ENCODE measurements at places on chromosomes 7 and 10.

DNA sequence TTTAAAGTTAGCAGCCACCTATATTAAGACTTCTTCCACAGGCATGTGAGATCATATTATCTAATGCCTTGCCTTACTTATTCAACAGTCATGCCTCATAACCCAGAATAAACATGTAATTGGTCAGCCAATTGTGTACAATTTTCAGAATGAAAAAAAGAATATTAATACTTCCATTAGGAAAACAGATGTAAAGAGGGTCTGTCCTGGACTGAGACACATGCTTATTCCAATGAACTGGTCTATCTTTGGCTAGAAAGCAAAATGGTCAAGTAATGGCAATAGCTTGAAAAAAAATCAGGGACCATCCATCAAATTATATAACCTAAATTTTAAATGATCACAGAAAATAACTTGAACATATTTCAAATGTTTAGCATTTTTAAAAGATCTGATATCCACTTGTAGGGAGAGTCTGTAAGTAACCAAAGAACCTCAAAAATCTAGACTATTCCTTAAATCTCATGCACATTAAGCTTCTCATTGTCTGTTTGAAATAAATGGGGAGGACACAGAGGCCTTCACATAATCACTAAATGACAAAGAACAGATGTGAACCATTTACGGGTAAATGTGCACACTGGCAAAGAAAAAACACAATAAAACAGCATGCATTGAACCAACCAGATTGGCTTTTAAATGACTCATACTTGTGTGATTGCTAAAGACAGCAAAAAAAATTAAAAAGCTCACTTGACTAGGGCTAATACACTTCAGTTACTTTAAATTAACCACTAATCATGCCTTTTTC, 568.8 kb upstream of the PCDH15 start:
- DNase-seq: no peak

DNA sequence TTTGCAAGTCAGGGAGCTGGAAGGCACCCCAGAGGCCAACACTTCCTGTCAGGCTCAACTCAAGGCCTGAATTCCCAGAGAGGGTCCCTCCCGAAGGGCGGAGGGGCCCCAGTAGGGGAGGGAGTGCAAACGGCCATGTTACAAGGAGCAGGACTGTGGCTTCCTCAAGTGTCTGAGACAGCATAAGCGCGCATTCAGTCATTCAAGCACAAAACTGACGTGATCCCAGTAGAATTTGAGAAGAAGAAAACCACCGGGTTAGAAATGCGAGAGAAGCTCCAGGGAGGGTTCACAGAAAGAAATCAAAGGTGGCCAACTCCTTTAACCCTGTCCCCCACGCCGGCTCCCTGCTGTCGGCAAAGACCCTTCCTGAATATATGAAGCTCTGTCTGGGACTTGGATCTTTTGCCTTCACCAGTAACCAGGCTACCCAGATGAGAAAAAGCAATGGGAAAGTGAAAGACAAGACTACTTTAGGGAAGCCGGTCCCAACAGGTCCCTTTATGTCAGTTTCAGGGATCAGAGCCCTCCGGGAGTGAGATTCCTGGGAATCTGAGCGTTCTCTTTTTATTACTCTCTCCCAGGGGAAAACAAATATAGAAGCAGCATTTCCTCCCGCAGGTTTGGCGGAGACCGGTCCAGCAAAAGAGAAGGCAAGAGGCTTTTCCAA, 1.3 kb downstream of the AFAP1L2 start:
- DNase-seq: no peak

DNA sequence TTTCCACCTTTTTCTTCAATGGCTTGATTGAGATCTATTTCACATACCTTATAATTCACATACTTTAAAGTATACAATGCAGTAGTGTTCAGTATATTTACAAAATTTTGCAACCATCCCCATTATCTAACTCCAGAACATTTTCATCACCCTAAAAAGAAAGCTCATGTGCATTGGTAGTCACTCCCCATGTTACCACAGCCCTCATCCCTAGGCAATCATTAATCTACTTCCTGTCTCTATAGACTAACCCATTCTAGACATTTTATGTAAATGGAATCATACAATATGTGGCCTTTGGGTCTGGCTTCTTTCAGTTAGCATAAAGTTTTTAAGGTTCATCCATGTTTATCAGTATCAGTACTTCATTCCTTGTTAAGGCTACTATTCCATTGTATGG, 214.2 kb downstream of the WDR11 start:
- no peak for DNase-seq

DNA sequence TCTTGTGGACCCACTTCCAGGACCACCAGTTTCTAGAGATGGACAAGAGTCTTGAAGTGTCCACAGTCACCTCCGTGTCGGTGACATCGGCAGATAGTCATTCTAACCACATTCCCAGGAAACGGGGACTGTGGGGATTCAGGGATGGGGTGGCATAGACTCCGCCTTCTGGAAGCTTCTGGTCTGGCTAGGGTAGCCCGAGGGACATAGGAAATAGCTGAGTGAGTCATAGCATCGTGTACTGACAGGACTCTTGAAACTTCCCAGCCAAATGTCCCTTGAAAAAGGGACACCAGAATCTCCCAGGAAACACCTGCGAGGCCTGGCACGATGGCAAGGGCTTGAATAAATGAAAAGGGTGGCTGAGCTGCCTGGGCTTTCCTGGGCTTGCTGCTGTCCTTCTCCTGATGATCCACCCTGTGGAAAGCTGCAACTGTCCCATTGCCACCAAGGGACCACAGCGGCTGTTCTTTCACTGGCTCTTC, 84.1 kb upstream of the LRRC4 start:
- DNase-seq: no peak

DNA sequence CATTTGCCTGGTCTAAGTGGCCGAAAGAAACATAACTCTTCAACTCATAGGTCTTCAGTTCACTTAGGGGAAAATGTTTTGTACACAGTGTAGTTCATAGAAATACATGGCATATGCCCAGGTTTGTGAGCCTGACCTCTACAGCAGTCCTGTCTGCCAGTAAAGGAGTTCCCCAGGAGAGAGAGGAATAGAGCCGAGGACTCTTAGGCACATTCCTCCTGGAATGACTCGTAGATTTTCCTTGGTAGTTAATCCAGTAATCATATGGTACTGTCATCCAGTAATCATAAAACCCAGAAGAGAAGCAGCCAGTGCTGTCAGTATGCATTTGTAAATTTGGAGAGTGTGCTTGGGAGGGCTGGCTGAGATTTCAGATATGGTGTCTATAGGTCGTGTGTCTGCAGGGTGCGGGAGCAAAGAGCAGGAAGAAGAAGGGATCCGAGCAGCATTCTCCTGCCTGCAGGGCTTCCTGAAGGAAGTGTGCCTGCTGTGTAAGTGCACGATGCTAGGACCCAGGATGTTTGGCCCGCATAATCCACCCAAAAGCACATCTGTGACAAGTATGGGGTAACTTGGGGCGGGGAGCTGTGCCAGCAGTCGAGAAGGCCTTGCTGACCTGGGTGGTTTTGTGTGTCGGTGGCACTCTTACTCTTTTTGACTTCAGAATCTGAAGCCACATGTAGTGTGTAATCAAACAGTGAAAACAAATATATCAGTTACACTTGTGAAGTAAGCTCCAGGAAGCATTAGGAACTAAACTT, 13.9 kb downstream of the EIF4H start:
- DNase-seq: no peak
